ENCODE measurements at places on chromosomes 2 and 18.

- DNase-seq: no peak
Measured at GRCh38 chr2:47617523-47618271, 165.2 kb upstream of the MSH6 start.

GRCh38 chr18:52869942-52870907 lies 530.2 kb downstream of the DCC start:
- no peak for DNase-seq

DNA sequence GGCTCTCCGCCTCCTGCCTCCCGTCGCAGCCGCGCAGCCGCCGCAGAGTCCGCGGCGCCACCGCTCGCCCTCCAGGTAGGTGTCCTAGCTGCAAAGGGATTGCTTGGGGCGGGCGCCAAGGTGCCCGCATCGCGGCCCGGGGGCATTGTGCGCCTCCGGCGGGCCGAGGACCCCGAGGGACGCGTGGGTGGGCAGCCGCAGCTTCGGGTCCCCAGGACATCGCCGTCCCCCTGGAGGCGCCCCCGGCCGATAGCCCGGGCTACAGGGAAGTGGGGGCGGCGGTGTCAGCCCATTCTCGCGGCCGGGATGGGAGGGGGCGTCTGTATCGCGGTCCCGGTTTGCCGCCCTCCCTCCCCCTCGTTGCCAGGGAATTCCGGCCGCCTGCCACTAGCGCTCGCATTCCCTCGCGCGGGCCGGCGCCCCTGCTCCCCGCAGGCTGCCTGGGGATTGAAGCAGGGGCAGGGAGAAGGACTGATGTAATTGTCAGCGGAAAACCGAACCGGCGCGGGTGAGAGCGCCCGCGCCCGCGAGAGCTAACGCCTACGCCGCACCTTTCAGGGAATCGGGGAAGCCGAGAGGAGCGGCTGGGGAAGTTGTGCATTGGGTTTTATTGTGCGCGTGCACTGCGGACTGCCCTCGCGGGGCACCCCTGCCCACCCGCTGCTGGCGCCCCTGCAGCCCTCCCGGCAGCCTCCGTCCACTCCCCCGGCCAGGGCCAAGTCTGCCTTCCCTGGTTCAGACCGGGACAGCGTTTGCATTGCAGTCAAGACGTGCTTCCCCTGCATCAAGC lies 483 bp downstream of the OSBPL6 start:
- DNase-seq: peak; percentile 49

- DNase-seq: no peak
Measured at GRCh38 chr2:30373881-30374302, 73.2 kb upstream of the LCLAT1 start.

DNA sequence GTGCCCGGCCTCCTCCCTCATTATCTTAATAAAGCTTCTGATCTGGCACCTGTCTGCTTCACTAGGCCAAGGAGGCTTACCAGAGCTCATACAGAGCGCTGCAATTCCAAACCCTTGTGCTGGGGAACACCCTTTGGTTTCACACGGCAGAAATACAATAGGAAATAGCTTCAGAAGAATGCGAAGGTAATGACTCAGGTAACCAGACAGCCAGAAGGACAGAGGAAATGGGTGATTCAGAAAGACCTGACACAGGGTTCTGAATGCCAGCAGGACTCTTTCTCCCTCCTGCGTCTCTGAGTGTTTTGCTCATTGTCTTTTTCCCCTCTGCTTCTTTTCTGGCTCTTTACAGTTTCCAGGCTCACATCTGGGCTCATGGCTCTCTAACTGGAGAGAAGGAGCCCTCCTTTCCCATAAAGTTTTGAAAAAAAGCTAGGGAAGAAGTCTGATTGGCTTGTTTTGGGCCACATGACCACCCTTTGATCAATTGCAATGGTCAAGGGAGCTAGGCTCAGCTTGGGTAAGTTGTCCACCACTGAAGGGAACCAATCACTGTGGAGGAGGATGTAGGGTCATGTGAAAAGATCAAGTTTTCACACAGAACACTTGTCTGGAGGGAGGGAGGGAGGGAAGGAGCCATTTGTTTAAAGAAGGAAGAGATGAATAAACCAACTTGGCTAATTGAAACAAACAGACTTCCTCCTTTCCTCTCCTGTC lies 90.5 kb upstream of the UPP2 start:
- no peak for DNase-seq

DNA sequence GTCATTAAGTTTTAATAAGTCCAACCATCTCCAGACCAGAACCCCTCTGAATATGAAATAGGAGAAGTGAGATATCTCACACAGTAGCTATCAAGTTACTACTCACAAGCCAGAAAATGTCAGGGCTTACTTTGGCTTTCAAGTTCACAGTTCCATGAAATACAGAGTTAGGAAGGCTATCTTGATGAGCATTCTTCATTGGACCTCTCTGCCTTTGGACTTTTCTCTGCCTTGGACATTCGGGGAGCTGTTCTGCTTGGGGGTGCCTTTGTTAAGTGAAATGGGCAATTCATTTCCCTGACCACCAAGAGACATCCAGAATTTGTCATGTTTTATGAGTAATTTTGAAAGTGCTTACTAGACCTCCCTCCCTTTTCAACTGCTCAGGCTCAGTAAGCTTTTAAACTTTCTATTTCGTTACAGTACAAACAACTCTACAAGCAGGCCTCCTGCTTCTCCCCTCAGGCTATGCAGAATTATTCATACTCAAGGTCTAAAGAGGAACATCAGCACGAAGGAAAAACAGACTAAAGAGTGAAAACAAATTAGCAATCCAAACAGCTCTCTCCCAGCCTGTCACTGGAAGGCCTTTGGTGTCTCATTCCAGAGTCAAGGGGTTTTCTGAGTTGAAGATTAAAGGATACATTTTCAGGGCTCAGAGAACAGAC lies 95.3 kb downstream of the MREG start:
- no peak for DNase-seq

DNA sequence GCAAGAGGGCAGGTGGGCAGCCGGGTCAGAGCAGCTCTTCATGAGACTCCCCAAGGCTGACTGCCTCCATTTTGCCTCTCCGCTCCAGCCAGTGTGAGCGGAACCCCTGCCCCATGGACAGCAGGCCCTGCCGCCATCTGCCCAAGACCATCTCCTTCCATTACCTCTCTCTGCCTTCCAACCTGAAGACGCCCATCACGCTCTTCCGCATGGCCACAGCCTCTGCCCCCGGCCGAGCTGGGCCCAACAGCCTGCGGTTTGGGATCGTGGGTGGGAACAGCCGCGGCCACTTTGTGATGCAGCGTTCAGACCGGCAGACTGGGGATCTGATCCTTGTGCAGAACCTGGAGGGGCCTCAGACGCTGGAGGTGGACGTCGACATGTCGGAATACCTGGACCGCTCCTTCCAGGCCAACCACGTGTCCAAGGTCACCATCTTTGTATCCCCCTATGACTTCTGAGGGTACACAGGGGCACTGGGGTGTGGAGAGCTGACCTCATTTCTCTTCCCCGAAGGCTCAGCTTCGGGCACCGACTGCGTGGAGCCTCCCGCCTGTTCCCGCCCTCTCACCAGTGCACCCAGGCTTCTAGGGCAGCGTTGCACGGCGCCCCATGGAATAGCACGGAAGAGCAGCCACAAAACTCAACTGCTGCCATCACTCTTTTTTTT lies 49.0 kb downstream of the FBLN7 start:
- no peak for DNase-seq

DNA sequence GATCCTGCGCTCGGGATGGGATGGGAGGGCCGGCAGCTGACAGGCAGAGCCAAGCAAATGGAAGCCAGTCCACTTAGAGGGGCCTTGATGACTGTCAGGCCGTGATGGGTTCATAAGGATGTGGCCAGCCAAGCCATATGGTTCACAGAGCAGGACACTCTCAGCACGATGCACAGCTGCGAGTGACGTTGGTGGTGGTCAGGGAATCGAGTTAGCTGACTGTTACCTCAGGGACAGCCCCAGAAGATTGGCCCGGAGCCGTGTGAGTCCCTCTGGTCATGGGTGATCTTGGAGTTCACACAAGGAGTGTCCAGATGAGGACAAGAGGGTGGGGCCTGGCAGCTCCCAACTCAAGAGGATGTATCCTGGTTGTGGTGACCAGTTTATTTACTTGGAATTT lies 70.2 kb downstream of the TPGS2 start:
- DNase-seq: no peak

DNA sequence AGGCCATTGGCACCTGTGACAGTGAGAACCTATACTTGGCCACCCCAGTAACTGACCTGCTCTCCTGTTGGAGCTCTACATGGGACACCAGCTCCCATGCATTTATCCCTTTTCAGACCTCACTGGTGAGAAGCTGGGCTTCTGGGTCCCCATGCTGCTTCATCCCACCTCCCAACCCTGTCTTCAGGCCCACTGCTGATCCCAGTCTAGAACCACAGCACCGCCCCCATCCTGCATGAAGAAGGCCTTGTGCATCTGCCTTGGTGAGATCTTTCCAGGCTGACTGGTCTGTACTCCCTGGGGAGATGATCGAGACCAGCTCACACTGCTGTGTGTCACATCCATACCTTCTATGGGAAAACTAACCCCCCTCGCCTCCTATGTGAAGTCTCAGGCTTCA lies 22.7 kb downstream of the TTC32 start:
- no peak for DNase-seq

DNA sequence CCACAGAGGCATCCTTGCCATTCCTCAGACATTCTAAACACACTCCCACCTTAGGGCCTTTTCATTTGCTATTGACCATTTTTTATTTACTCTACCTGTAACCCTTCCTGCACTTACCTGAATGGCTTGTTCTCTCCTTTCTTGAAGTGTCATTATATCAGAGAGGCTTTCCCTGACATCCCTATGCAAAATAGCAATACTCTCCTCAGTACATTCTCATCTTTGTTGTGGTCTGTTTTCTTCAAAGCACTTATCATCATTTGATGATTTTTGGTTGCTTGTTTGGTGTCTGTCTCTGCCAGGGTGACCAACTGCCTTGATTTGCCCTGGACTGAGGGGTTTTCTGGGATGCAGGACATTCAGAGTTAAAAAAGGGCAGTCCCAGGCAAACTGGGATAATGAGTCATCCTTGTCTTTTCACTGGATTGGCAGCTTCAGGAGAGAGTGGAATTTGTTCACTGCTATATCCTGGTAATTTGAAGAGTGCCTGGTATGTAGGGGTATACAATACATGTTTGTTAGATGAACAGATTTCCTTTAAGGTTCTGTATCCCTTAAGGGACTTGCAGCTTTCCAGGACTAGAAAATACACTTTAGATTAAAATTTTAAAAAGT lies 102.4 kb downstream of the BABAM2 start:
- DNase-seq: peak; percentile 90

DNA sequence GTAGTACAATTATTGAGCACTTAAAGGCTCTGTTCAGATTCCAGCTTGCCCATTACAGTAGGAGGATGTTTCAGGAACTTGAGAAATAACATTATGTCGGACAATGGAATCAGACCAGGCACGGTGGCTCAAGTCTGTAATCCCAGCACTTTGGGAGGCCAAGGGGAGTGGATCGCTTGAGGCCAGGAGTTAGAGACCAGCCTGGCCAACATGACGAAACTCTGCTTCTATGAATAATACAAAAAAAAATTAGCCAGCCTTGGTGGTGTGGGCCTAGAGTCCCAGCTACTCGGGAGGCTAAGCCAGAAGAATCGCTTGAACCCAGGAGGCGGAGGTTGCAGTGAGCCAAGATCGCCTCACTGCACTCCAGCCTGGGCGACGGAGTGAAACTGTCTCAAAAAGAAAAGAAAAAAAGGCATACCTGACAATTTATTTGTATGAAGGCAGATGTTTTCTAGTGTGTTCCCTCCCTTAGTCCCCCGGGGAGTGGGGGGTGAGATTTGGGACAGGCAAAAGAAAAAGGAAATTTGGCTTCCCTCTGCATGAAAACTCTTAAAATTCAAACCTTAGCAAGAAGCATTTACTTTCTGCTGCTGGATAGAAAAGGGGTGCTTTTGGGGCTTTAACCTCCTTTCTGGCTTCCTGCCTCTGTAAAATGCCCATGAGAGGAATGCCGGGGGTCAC lies 13.7 kb upstream of the ZNF532 start:
- no peak for DNase-seq

DNA sequence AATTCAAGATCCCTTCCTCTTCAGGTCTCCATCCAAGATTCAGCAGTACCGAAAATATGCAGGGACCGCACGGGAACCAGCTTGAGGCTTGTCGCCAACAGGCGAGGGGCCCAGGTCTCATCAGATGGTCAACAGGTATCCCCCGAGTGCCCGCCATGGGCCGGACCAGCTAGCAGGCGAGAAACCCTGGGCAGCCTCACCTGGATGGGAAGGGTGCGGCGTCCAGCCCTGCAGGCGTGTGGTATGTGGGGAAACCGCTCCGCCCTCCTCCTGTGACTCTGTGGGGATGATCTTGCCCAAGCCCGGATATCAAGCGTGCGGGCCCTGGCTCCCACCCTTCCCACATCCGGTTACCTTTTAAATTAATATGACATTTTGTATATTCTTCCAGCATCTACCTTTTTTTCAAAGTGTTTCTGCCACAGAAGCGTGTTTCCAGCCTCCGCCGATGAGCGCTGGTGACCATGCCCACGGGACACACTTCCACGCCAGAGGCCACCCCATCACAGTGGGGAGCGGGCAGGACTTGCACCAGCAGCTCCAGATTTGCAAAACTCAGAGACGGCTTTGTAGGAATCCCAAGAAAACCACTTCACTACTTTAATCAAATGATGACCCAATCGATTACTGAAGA lies 33.2 kb downstream of the ZNF516 start:
- DNase-seq: no peak

GRCh38 chr18:8987241-8987640 lies 115.3 kb upstream of the NDUFV2 start:
- DNase-seq: no peak

- no peak for DNase-seq
Measured at GRCh38 chr2:159817283-159817682, 19.3 kb upstream of the CD302 start.

GRCh38 chr18:449374-449773 lies 51.1 kb downstream of the COLEC12 start:
- no peak for DNase-seq

GRCh38 chr18:49169037-49169521 lies 218.3 kb upstream of the SMAD7 start:
- no peak for DNase-seq

GRCh38 chr2:132403146-132403545 lies 13.5 kb upstream of the GPR39 start:
- no peak for DNase-seq

DNA sequence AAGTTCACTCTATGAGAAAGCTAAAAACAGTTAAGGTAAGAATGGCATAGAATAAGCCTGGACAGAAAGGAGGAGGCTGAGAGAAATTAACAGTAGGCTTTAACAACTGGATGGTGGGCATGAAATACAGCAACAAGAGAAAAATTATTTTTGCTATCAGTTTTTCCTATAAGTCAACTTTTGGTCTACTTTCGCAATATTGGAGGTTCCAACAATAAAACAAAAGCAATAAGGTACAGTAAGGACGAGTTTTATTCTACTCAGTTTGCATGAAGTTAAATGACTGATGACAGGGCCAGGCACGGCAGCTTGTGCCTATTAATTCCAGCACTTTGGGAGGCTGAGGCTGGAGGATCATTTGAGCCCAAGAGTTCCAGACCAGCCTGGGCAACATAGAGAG lies 17.3 kb downstream of the RAB1A start:
- no peak for DNase-seq

- DNase-seq: no peak
Measured at GRCh38 chr2:53829273-53829979, 30.3 kb downstream of the GPR75 start.

GRCh38 chr2:209870067-209870466 lies 98.4 kb downstream of the UNC80 start:
- no peak for DNase-seq
